ENCODE measurements at places on chromosomes 1 and 21.

GRCh38 chr1:114314098-114314497, 160.4 kb upstream of the SYT6 start:
- DNase-seq = no peak

- no peak for DNase-seq
These were observed 60.7 kb downstream of the CDC14A start for GRCh38 chr1:100413035-100413434.

DNA sequence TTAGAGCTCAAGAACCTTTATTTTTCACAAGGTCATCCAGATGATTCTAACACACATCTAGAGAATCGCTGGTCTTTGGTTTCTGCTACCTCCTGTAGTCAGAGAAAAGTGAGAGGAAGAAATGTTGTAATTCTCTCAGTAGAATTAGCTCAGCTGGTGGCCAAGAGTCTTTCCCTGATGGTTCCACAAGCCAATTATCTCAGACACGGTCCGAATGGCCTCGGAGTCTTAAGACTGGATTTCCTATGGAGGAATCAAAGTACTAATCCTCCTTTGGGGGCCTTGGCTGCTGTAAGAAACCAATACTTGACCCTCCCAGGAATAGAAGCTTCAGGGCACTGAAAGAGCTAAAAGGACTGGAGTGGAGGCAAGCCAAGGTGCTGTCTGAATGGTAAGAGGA, 1.8 kb downstream of the TMEM81 start:
- no peak for DNase-seq

DNA sequence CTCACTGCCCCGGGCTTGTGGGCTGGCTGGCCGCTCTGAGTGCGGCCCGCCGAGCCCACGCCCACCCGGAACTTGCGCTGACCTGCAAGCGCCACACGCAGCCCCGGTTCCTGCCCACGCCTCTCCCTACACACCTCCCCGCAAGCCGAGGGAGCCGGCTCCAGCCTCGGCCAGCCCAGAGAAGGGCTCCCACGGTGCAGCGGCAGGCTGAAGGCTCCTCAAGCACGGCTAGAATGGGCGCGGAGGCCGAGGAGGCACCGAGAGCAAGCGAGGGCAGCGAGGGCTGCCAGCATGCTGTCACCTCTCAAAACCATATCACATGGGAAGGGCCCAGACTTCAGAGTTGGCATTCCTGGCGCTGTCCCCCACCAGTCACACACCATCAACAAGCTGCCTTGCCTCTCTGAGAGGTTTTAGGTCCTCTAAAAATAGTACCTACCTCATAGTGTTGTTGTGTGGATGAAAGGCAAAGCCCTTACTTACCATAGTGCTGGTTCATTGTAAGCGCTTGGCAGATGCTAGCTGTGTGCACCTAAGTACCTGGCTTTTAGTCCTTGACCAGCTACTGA, 13.4 kb downstream of the LDLRAD1 start:
- no peak for DNase-seq

DNA sequence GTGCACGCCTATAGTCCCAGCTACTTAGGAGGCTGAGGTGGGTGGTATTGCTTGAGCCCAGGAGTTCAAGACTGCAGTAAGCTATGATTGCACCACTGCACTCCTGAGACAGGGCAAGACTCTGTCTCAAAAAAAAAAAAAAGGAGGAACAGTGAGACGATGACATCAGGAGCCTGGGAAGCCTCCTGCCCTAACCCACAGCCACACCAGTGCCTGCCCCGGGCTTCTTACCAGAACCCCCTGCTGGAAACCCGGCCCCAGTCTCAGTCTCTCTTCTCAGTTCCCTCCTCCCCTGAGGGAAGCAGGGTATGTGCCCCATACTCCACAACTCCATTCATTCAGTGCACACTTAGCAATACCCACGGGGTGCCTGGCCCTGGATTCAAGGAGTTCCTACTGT, 9.1 kb downstream of the COL8A2 start:
- no peak for DNase-seq

GRCh38 chr1:114310695-114311271, 157.1 kb upstream of the SYT6 start:
- DNase-seq = no peak

DNA sequence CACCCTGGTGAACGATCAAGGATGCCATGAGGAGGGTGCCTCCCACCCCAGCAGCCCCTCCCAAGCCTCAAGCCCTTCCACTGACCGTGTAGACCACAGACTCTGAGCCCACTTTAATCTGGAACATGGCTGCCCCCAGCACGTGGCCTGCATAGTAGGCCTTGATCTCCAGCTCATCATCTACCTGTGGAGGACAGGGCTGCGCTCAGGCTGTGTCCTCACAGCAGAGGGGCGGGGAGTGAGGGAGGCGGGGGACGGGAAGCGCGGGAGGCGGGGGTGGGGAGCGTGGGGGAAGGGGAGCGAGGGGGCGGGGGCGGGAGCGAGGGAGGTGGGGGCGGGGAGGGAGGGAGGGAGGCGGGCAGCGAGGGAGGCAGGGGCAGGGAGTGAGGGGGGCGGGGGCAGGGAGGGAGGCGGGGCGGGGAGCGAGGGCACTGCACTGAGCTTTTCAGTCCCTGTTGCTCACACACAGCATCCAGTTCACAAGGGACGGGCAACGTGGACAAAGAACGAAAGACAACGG, 7.1 kb downstream of the PUSL1 start:
- DNase-seq = no peak

DNA sequence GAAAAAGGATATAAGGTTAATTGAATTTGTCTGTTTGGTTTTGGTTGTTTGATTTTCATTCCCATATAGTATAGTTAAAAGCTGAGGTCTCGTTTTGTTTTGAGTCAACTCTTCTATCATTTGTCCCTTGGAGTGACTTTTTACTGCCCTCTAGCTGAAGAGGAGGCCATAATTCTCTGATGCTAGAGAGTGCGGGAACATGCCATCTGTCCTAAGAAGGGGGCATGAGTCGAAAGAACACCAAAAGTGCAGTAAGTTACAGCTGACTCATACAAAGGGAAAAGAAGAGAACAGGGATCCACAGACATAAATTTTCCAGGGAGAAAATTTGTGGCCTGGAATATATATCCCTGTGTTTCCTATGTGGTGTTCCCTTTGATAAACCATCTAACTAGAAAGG, 4.1 kb downstream of the KRTAP21-3 start:
- no peak for DNase-seq

- DNase-seq = no peak
These were observed 7.1 kb upstream of the TPM3 start for GRCh38 chr1:154198756-154199562.

GRCh38 chr1:9875636-9876000, 34.5 kb downstream of the CTNNBIP1 start:
- DNase-seq = no peak

DNA sequence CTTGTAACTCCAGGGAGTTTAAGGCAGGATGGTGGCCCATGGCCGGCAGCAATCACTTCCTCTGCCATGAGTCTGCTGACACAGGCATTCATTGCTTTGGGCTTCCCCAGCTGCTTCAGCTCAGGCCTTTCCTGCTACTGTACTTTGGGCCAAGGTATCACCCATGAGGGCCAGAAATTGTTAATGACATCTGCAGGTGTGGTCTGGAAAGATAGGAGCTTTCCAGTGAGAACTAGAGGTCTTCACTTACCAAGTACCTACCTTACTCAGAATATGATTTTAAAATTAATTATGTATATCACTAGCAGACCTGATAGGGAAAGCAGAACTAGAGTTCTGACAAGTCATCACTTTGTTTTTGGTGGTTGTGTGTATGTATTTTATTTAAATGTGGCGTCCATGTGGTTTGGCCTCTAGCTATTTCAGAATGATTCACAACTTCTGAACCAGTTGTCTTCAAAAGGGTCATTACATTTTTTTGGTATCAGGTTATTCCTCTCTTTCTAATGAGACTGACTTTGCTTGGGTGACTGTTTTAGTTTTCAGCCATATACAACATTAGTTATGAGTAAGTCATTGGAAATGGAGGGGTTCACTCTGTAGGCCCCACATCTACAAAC, 2.7 kb downstream of the RGL1 start:
- no peak for DNase-seq

- DNase-seq = no peak
These were observed 90.0 kb downstream of the TYW3 start for GRCh38 chr1:74822851-74823401.

- no peak for DNase-seq
These were observed 114.6 kb downstream of the KAZN start for GRCh38 chr1:14713077-14713476.

- DNase-seq = no peak
These were observed at the start of gene HSPB7 for GRCh38 chr1:16017461-16018303. Gene HSPB7, minus strand, starts transcription at chr1:16018043. Its CDS starts 80 bp downstream, at chr1:16017963.

DNA sequence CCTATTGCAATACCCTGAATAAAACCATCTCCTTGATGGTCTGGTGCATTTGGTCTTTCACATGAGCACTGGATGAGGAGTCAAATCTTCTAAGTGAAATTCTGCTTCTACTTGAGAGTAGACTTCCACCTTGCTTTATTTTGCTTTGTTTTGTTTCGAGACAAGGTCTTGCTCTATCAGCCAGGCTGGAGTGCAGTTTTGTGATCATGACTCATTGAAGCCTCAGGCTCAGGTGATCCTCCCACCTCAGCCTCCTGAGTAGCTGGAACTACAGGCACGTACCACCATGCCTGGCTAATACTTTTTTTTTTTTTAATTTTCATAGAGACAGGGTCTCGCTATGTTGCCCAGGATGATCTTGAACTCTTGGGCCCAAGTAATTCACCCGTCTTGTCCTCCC, 65.8 kb upstream of the F3 start:
- DNase-seq = no peak

GRCh38 chr21:29144736-29145353, 14.4 kb downstream of the MAP3K7CL start:
- DNase-seq = no peak

GRCh38 chr21:25509862-25510261, 97.4 kb downstream of the MRPL39 start:
- no peak for DNase-seq

- DNase-seq = no peak
These were observed 14.4 kb upstream of the VPS26C start for GRCh38 chr21:37281579-37281978.

GRCh38 chr1:37423810-37424209, 50.6 kb upstream of the ZC3H12A start:
- no peak for DNase-seq

DNA sequence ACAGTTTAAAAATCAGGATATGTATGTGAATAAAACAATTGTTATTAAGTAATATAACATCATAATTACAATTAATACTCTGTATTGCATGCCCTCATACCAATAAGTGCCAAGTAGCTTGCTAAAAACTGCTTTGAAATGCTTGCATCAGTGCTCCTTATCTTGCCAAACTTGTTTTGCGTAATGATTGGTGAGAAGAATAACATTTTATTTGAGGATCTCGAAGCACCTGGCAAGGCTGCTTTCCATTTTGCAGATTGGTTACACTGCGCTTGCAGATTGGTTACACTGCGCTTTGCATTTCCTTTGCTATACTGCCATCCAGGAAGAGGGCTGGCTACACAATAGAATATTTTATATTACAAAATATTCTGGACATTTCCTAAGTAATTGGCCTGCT, 1.7 kb upstream of the PBX1 start:
- no peak for DNase-seq

DNA sequence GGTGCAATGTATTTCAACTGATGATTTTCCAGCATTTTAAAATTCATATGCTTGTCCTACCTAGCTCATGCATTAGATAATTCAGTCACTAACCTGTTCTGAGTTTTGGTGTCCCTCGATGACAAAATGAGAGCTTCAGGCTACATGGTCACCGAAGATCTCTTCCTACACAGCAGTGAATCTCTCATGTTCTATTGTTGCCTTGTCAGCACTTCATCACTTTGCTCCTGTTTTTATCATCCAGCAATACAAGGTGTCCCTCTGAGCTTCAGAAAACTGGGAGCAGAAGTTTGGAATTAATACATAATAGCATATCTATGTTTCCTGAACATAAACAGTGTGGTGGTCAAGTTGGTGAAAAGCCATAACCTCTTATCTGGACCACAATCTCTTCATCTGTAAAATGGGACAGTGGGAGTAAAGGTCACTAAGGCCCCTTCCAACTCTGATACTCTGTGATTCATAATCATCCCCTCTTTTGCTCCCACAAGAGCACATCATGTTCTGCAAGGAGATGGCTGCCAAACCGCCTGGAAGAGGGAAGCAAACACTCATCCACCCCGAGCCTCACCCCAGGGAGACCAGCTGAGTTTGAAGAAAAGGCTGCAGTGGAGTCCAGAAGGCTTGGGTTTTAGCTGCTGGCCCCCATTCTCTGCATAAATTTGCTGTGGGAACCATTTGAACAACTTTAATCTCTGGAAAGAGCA, 137.9 kb upstream of the F3 start:
- no peak for DNase-seq

GRCh38 chr1:39102537-39103327, 76.6 kb downstream of the NDUFS5 start:
- DNase-seq = no peak

DNA sequence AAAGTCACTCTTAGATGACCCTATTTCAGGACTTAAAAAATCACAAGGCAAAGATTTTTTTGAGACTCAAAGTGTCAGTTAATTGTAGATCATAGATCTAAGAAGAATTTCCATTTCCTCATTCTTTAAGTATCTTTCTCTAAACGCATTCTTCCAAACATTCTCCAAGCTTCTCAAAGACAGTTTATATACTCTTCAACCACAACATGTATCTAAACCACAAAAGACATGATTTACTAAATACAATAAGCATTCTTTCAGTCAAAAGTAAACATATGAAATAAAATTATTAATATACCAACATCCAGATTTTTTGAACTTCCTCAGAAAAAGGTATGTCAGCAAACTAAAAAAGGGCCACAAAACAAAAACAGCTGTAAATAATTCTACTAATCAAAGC, 24.4 kb downstream of the RC3H1 start:
- DNase-seq = no peak

GRCh38 chr1:201145816-201146215, 8.5 kb downstream of the TMEM9 start:
- DNase-seq = no peak

DNA sequence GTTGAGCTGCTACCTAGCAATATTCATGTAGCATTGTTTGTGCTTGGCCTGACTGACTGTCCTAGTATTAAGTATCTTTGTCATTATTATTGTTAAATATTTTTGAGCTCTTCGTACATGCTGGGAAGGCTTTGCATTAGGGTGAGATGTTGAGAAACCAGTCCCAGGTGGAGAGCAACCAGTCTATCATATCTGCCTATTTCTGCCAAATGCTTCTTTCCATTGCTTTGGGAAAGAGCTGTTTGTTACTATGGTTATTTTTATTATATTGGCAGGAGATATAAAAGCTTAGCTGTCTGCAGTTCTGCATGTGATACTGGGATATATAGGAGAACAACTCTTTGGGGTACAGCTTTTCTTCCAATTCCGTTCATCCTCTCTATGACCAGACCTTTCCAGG, 85.1 kb downstream of the CLDN17 start:
- DNase-seq = no peak

- no peak for DNase-seq
These were observed 184.9 kb upstream of the DPT start for GRCh38 chr1:168913711-168914463.

DNA sequence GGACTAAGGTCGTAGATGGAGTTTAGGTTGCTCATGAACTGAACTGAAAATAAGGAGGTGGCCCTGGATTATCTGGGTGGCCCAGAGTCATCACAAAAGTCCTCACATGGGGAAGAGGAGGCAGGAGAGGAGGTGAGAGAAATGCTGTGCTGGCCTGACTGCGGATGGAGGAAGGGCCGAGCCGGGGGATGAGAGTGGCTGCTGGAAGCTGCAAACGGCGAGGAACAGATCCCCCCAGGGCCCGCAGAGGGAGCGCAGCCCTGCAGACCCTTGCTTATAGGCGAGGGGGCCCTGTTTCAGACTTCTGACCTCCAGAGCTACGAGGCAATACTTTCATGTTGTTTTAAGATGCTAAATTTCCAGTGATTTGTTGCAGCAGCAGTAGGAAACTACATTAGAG, 102.7 kb upstream of the C1orf174 start:
- no peak for DNase-seq

Data from central memory CD8-positive, alpha-beta T cell (primary cell).